ENCODE measurements at places on chromosomes 2 and 18. TPM values are rescaled to one million over a fixed set of nuclear protein-coding genes. Genes with fewer than 3 reads are reported as not detected.

The EFEMP1 gene
- total RNA-seq, result 1,320 TPM

The TIA1 gene
- 19.3 TPM for total RNA-seq

- no peak for DNase-seq
Measured at GRCh38 chr18:43876286-43876685, 599.0 kb upstream of the SYT4 start.

DNA sequence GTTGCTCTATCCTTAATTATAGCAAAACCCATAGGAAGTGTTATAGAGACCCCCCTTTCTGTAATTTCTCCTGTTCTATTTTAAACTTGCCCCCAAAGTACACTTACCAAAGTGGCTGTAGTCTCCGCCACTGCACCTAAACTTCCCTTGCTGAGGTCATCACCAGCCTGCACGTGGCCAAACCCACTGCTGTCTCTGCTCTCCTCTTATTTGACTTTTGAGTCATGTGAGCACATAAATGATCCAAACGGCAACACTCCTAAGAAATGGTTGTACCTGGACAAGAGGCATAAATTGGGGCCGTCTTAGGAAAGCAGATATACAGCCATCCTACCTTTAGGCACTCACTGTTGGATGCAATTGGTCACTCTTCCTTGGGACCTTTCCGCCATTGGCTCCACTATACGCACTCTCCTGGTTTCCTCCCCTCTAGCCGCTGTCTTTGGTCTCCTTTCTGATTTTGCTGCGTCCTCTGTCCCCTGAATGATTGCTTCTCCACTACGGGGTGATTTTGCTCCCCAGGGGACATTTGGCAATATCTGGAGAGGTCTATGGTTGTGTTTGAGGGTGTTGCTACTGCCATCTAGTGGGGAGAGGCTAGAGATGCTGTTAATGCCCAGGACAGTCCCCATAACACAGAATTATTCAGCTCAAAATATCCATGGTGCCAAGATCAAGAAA is 19.2 kb upstream of the IL36G start:
- DNase-seq, result no peak

DNA sequence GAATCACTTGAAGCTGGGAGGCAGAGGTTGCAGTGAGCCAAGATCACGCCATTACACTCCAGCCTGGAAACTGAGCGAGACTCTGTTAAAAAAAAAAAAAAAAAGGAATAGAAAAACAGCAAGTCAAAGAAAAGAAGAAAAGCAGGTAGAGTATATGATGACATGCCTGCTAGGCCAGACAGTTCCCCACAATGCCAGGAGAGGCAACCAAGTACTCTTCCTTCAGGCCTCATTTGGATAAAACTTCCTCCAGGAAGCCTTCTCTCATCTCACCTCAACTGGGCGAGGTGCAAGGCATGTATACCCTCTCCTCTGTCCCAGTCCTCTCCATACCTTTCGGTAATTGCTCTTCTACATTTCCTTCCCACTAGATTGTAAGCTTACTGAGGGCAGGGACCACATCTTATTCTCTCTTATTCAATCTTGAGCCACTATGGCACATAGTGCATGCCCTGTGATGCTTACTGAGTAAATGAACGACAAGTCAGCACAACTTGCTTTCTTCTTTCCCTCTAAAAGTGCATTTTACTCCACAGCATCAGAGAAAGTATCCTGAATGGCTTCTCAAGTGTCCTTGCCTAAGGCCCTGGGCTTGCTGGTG is 10.1 kb upstream of the SPRED2 start:
- DNase-seq, result no peak

DNA sequence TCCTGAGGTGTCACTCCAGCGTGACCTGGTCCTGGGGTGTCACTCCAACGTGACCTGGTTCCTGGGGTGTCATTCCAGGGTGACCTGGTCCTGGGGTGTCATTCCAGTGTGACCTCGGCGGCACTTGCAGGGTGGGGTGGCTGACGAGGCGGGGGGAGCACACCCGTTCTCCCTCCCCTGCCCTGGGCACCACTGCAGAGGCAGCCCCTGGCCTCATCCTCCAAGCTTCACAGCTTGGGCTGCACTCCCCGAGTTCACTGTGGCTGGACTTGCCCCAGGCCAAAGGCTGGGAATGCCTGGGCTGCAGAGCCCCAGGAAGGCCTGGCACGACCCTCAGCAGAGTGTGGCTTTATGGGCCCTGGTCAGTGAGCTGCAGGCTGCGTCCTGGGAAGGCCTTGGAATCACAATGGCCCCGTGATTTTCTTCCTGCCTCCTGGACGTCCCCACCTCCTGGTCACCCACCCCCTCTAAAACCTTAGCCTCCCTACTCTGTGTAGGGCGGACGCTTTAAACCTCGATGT is 88.3 kb downstream of the NFATC1 start:
- DNase-seq, result no peak

DNA sequence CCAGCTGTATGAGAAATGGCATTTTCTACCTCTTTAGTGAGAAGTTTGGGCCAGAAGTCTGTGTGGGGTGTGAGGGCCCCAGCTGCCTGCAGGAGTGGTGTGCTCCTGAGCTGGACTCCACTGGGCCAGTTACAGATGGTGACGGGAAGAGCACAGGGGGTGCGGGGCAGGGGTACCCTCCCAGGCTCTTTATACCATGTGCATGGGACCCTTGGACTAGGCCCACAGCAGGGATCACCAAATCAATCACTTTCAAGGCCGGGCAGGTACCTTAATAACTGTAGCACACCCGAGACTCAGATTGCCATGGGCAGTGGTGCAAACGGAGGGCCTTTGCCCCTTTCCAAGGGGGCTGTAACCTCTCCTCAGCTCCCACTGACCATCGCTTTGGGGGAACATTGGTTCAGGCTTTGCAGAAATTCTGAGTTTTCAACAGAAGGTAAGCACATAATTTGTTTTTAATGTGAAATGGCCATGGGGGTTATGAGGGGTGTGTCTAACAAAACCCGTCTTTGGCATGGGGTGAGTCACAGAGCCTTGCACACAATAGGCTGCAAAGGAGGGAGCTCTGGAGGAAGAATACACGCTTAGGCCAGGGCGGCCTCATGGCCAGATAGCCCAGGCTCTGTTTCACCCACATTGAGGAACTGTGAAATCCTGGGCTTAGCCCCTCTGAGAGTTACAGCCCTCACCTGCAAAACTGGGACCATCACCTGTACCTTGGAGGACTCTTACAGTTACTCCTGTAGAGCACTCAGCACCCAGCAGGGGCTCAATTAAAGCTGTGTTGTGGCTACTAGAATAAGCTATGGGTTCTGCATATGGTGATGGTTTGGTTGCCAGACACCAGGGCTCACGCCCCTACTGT is 141.0 kb upstream of the BCL2L11 start:
- DNase-seq, result no peak

GRCh38 chr2:24191156-24191555 is 16.3 kb downstream of the FAM228A start:
- no peak for DNase-seq

- no peak for DNase-seq
Measured at GRCh38 chr2:45891719-45892424, 240.4 kb downstream of the PRKCE start.

GRCh38 chr2:74383254-74383653 is 3.1 kb upstream of the DCTN1 start:
- DNase-seq, result peak; percentile 60

DNA sequence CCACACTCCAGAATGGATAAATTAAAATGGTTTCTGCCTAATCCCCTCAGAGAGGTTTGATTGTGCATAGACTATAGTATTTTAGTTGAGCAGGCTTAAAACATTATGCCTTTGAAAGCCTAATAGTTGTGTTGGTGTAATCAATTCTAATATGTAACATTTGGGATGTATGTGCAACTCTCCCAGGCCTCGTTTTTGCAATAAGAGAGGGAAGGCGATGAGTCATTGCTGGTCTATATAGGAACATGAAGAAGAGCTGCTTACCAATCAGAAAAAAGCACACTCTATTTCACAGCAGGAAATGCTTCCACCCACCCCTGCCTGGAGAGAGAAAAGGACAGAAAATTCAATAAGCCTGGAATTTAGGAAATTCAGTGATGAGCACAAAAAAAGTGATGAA is 1424.0 kb upstream of the PIK3C3 start:
- DNase-seq, result no peak
